Non-pigmented ciliary epithelial cell (primary cell): ENCODE measurements at places on chromosomes 4 and X.

GRCh38 chrX:80578517-80579105, 158.4 kb downstream of the TENT5D start:
- no peak for DNase-seq

GRCh38 chr4:186082221-186082620, 13.3 kb downstream of the TLR3 start:
- no peak for DNase-seq

- no peak for DNase-seq
Measured at GRCh38 chr4:8165374-8165896, 6.8 kb upstream of the ABLIM2 start.

DNA sequence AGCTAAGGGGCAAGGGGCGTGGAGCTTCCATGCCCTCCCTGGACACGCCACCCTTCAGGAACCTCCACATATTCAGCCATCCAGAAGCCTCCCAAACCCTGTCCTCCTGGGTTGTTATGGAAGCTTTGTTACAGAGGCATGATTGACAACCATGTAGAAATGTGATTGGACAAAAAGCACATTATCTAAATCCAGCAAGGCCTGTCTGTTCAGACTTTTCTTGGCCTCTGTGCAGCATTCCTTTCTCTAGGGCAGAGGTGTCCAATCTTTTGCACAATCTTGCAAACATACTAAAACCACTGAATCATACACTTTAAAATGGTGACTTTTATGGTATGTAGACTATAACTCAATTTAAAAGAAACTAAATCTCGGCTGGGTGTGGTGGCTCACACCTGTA, 12.7 kb downstream of the STEEP1 start:
- no peak for DNase-seq

- DNase-seq: no peak
Measured at GRCh38 chrX:154727418-154727817, 23.5 kb downstream of the GAB3 start.

DNA sequence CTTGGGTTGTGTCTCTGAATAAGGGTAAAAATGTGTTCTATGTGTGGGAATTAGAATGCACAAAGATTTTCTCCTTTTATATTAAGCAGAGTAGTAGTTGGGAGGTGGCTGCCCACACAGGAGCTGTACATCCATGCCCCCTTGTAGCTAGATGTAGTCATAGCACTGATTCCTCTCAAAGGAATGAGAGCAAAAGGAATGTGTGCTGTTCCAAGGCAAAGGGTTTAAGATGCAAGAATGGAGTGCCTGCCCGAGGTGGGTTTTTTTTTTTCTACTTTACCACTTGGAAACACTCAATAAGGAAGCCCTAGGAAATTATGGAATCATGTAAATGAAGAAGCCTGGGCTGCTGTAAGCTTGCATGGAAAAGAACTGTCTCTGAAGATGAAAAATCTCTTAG, 2183.2 kb upstream of the AGA start:
- DNase-seq: peak; percentile 71

DNA sequence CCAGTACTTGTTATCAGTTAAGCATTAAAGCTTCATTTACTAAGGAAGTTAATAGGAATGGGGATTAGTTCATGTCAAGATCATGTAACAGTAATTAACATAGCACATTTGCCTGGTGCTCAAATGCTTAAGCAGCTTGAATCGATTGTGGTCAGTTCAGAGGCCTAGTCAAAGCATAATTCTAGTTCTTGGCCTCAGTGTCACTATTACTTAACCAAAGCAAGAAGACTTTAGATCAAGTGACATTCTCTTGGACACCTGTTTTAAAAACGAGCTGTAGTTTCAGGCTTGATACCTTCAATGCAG, 115.2 kb upstream of the BMPR1B start:
- DNase-seq: no peak

DNA sequence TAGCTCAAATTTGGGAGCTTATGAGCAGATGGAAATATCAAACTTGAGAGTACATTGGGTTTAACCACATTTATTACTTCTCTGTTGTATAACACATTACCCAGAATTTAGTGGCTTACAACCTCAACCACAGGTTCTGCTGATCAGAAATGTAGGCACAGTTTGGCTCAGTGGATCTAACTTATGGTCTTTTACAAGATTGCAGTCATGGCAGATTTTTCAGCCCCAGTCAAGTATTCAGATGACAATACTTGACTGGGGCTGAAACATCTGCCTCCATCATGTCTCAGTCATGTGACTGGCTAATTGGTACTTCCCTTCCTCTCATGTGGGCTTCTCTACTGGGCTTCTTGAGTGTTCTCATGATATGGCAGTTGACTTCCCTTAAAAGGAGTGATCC, 44.0 kb upstream of the ADAD1 start:
- DNase-seq: no peak

DNA sequence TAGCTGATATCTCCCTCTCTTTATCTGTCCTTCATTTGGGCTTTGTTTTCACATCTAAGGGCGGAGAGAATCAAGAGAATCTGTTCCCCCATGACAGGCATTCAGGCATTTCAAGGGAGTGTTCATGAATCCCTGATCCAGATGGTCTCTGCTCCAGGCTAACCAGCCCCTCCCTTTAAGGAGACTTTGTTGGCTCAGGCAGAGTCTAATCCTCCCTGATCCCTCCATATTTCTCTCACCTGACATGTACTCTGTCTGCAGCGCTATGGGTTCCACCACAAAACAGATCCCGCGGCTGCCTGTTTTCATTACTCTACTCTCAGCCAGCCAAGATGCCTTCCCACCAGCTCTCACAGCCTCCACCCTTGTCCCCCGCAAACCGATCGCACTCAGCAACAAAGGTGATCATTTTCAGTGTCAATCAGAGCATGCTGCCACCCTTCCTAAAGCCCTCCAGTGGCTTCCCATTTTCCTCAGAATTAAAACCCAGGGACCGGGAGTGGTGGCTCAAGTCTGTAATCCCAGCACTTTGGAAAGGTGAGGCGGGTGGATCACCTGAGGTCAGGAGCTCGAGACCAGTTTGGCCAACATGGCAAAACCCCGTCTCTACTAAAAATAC, 30.3 kb upstream of the SLC2A9 start:
- no peak for DNase-seq

DNA sequence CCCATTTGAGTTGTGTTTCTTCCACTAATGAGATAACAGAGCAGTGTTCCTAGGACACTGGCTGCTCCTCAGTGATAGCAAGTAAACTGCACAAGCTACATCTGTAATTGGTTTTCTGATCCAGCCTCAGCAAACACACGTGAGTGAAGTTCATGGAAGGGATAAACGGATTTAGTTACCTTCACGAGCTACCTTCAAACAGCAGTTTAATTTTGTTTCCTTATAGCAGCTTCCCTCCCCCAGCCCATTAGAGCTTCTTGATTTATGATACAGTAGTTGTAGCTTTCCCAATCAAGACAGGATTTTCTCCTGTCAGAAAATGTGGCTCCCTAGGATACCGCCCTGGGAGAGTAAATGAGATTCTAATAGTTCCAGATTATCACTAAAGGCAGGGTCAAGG, 634.2 kb upstream of the FAT1 start:
- DNase-seq: no peak

DNA sequence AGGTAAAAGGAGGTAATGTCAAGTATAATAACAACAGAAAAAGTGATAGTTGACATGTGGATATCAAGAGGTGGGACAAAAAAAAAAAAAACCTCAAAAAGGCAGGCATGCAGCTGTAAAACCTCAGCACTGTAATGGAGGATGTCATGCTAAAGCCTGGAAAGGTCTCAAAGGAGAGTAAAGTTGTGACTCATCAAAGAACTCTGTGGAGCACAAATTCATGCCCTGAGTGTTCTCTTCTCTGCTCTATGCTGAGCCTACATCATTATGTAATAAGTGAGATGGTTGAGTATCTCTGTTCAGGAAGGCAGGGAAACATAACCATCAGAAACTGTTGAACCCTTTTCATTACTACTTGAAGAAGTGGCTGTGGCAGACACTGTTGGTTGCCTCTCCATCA, 597.8 kb downstream of the BCOR start:
- no peak for DNase-seq

DNA sequence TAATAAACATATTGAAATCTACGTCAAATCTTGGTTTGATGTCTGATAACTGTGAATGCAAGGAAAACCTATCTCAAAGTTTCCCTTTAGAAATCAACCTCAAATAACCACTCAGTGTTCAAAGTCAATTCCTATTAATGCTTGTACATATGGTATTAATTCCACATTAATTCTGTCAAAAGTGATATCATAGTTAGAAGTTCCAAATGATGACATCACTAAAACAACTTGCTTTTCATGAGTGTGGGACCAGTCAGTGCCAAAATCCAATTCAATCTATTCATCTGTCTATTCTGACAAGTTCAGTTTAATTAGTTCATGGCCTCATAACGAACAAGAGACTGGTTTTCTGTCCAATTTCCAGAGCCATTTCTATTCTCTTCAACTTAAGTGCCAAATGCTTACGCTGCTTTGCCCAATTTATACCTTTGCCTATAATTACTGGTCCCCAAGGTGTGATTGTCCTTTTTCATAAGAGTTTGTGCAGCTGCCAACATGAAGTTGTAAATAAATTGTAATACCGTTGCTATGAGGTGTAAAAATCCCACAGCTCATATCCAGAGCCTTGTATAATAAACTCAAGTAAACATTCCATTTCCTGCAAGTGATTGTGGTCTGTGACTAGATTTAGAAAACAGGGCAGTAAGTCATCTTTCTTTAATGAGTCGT, 476.2 kb downstream of the RAB28 start:
- no peak for DNase-seq

DNA sequence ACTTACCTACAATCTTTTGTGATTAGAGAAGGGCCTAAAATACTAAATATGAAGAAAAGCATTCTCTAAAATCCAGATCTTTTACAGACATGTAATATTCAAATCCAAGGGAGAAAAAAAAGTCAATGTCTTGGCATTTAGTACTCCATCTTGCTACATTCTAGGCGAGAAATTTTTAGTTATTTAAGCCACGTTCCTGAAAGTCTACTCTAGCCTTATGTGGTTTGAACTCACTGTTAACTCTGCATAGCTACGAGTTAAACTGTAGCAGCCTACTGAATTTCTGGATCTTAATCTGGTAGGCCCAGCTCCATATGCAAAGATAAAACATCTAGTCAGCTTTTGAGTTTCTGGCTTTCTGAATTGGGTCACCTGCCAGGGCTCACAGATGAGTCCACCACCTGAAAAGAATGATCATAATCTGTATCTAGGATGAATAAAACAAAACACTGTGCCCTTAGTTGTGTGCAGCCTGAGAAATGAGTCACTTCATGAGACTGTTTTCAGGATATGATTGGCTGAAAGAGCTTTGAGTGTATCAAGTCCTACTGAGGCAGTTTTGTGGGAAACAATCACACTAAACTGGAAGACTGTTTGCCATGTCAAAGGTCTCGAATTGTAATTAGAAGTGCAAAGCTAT, 3.2 kb upstream of the NEK1 start:
- no peak for DNase-seq

DNA sequence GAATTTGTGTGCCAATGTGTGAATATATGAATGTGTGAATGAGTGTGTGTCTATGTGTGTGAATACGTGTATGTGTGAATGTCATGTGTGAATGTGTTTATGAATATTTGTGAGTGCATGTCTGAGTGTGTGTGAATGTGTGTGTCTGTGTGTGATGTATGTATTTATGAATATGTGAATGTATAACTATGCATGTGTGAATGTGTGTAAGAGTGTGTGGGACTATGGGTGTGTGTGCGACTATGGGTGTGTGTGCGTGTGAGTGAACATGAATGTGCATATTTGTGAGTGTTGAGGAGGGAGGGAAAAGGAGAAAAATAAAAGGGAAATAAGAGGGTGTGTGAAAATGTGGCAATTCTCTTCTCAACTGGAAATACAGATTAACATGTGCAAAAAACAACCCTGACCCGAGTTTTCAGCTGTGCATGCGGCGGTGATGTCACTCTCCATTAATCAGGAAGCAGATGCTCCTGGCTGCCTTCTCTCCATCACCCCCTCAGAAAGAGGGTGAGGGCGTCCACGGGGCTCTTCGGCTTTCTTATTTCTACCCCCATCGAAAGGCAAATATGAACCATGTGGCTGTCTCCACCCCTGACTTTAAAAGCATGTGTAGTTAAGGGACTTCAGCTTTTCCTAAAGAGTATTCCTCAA, 219.8 kb downstream of the MAML3 start:
- no peak for DNase-seq

- no peak for DNase-seq
Measured at GRCh38 chr4:81214144-81214880, 710 bp downstream of the PRKG2 start.

DNA sequence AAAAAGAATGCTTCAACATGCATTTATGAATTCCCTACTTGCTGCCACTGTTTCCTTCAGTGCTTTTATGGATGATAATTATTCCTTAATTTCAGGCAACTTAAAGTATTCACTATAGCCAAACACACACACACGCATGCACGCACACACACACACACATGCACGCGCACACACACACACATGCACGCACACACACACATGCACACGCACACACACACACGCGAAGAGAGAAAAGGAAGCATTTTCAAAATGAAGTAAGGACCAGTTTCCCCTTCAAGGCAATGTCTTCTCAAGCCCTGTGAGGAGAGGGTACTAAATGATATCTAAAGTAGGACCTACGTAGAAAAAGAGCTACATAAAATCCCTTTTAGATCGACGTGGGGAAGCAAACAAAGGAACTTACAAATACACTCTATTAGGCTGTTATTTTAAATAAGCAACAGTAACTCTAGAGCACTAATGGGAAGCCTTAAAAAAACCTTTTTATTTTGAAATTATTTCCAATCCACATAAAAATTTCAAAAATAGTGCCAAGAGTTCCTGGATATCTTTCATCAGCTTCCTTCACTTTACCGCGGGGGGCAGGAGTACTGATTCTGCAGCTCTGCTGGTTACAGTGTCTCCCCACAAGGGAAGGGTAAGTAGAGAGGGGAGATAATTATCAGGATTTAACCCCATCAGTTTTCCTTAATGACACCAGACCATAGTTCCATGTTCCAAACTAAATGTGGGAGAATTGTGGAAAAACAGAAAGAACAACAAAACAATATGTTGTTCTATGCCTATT, 13.7 kb downstream of the IRF2 start:
- DNase-seq: no peak

DNA sequence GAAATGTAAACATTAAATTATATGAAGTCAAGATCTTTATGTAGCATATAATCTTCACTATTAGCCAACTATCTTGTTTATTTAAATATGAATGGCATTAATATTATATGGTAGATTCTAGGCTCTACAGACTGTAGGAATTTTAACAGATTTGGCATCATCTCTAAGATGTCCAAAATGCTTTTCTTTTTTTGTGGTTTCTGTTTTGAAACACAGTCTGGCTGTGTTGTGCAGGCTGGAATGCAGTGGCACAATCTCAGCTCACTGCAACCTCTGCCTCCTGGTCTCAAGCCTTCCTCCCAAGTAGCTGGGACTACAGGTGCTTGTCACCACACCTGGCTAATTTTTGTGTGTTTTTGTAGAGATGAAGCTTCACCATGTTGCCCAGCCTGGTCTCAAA, 76.2 kb downstream of the ELOVL6 start:
- no peak for DNase-seq
